ENCODE measurements at places on chromosomes 1 and 21.

DNA sequence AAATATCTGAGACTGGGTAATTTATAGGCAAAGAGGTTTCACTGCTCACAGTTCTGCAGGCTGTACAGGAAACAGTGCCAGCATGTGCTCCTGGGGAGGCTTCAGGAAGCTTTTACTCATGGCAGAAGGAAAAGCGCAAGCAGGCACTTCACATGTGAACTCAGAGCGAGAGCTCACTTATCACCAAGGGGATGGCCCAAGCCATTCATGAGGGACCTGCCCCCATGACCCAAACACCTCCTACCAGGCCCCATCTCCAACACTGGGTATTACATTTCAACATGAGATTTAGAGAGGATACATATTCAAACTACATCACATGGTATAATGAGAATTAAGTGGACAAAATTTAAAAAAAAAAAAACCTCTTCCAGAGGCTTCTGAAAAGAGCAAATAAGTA is 13.7 kb downstream of the WASF2 start:
- DNase-seq, result no peak

DNA sequence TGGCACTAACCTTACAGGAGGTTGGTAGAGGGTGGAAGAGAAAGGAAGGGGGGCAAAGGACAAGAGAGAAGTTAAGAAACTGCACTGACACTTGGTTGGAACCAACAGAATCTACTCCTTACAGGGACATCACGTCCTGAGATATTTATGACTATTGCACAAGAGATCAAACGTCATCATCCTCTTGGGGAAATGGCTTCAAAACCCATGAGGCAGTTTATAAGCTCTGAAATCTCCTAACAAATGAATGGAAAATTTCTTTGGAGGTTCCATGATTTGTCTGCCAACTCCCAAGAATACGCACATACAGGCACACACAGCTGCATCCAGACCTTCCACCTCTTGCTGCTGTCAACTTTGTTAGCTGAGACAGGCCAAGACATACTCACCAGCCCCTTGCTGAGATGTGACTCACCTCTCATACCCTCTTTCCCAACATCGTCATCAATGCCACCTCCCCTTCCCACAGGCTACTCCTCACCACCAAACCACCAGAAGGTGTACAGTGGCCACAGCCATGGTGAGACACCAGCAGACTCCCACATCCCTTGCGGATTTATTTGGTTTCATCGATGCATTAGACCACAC is 135.5 kb downstream of the SETD4 start:
- DNase-seq, result peak; percentile 71

- no peak for DNase-seq
Observed at GRCh38 chr1:199629624-199630023, 397.9 kb upstream of the NR5A2 start.

DNA sequence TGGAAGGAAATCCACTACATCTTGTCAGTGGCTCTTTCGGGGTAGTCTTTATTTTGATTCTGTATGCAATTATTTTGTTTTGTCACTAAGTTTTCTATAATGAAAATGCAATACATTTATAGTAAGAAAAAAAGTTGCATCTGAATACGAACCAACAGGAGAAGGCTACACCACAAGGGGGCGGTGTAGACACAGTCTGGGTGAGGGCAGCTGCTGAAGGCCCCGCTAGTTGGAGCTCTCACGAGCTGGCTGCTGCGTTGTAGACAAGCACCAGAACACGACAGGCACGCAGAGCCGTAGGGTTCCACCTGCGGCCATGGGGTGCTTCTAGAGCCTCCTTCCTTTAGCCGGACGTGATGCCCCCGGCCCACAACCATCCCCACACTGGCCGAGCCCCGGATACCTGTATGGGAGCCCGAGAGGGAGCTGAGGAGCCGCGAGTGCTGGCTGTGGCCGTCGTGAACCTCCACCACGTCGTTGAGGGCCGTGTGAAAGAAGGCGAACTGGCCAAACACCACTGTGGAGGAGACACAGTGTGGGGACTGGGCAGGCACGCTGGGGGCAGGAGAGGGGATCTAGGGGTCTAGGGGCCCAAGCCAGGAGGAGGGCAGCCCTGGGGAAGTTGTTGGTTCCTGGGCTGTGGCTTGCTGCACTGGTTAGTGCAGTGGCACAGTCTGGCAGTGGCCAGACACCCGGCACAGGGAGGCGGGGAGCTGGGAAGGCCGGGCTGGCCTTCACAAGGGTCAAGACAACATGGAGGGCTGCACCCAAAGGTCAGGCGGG is 160.8 kb downstream of the ZSCAN20 start:
- DNase-seq, result peak; percentile 86

GRCh38 chr1:153789478-153790034 is 14.3 kb downstream of the SLC27A3 start:
- no peak for DNase-seq

DNA sequence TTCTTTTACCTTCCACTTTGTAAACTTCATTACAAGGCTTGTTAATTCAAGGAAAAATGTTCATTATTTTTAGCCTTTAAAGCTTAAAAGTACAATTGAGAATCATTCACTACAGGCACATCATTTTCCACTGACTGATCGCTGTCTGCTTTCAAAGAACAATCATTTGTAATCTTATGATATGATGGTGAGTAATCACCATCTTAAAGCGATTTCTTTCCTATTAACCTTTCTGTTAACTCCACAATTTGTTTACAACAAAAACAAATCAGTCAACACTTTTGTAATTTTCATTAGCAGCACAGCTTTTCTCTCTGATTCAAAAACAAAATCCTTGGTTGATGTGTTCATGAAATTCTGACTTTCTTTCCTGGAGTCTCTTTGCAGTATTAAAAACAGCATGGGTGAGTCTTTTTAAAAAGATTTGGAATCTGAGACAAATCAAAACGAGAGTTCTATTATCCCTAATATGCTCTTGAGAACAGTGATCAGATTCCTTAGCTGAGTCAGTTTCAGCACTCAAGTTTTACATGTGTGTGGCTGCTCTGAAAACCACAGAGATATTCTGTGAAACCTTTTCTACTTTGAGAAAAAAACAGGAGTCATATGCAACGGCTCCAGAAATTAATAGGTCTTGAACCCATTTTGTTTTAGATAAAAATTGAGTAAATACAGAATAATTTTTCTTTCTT is 145.8 kb upstream of the TMPRSS15 start:
- no peak for DNase-seq

DNA sequence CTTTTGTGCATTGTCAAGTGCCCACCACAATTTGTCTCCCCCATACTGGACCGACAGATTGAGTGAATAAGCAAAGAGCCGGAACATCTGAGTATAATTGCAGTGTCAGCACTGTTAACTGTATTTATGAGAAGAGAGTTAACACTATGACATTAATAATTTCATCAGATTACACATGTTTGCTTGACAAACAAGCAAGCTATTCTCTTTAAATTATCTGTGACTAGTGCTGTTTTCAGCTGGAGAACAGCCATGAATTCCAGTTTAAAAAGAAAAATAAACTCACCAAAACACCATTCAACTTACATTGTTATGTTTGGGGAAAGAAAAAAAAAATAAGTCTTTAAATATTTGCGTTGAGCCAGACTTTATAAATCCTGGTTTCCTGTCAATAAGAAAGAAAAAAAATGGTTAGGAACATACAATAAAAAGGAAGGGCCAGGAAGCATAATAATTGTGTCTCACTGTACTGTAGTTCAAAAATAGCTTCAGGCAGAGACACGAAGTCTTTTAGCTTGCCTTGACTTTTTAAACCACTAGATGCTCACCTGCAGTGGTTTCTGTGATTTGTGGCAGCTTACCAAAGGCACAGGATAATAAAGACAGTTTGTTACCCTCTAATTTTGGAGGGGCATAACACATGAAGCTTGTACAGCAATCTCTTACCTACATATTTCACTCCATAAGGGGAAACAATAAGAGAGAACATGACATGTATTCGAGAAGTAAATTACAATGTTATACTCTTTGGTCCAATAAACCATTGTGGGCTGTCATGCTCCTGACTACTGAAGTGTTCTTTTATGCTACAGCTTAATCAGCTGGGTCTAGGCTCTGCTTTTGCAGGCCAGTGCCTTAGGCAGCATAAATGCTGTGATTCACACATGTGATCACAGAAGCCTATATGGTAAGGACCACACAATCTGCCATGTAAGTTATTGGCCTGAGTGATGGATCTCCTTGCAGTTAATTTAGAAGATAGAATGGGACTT is 302.0 kb upstream of the ADGRL2 start:
- DNase-seq, result no peak

All from EH (cell line).